NCI-H2171 (cell line): ENCODE measurements at places on chromosomes 6 and 20.

GRCh38 chr6:11711003-11711983, 67.3 kb downstream of the ADTRP start:
- DNase-seq: no peak

- no peak for DNase-seq
These were observed 127.5 kb upstream of the COL21A1 start for GRCh38 chr6:56374841-56375369.

DNA sequence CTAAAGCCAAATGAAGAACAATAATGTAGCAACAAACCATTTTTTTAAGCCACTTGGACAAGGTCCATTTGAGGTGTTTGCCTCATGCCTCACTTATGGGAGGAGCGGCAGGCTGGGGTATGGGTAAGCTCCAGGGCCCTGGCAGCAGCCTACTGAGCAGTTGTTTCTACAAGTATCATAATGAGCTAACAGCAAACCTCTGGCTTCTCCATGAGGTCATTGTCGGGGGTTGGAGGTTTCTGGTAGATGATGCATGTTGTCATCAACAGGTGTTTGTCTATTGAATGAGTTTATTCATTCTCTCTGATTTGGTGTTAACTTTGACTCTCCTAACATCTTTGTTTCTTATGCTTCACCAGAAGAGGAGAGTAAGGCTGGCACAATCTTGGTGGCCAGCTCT, 150.7 kb downstream of the TBC1D7 start:
- no peak for DNase-seq

DNA sequence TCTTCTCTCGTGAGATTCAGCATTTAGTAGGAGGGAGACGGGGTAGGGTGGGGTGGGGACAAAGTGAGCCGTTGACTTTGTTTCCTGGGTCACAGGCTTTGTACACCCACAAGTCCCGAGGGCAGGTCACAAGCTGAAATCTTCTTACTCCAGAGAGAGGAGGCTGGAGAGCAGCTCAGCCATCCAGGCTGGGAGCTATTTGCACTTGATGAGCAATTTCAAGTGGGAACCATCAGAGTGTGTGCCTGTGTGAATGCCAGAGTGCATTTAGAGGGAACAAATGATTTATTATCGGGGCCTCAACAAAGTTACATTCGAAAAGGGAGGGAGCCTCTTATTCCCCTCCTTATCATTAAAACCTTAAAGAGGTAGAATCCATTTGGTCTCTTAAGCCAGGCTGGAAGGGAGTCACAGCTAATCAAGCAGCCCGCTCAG, 155.7 kb upstream of the JARID2 start:
- no peak for DNase-seq

DNA sequence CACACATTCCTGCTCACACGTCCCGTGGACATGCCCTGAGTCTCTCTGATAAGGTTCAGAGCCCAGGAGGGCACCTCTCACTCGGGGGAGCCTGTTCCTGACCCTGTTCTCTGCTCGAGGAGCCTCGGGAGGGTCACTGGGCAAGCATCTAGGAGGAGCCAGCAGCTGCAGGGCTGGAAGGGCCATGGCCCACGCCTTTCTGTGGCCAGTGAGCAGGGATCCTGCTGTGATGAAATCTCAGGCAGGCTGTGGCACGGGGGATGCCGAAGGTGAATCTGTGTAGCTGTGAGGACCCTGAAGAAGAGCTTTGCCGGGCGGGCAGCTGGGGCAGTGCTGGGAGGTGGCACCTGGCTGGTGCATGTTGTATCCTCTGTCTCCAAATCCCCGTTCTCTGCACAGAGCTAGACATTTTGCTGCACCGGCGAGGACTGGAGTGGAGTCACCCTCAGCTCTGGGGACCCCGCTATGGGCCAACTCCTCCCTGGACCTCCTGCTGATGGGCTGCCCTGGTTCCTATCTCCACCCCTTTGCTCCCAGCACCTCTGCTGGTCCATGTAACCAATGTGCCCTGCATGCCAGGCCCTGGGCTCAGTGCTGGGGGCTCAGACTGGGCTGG, 7.1 kb upstream of the NPBWR2 start:
- DNase-seq: no peak
